LHCN-M2 (cell line): ENCODE measurements at places on chromosomes 7 and 10. TPM values are rescaled to one million over a fixed set of nuclear protein-coding genes. Genes with fewer than 3 reads are reported as not detected.

- no peak for DNase-seq
Measured at GRCh38 chr7:139990571-139991268, 72.0 kb downstream of the PARP12 start.

DNA sequence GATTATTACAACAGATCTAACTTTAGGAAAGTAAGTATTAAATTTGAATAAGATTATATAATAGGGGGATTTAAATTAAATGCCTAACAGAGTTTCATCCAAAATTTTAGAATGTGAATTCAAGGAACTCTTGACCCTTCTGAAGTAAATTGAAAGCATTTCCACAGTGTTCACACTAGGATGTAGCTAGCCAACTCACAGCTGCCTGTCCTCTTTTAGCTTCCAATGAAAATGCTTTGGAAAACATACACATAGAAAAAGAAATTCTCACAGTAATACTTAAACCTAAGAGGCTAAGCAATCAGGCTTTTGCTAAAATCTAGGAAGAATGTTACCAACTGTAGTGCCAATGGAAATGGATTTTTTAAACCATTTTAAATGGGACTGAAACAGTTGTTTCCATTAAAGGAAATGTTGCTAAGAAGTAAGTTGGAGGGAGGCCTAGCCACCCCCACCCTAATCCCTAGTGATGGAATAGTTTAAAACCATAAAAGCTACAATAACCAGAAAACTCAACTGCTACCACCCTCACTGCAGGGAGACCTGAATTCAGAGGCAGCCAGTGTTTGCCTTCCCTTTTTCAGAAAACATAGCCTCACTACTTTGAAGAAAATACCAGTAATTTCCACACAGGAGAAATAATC is 58.3 kb downstream of the REEP3 start:
- DNase-seq: no peak

- DNase-seq: peak; percentile 18
Measured at GRCh38 chr7:32496052-32496813, 944 bp downstream of the AVL9 start.

GRCh38 chr7:101035941-101036340 is 16.1 kb downstream of the MUC17 start:
- no peak for DNase-seq

GRCh38 chr10:28496481-28496961 is 36.4 kb upstream of the WAC start:
- DNase-seq: no peak

DNA sequence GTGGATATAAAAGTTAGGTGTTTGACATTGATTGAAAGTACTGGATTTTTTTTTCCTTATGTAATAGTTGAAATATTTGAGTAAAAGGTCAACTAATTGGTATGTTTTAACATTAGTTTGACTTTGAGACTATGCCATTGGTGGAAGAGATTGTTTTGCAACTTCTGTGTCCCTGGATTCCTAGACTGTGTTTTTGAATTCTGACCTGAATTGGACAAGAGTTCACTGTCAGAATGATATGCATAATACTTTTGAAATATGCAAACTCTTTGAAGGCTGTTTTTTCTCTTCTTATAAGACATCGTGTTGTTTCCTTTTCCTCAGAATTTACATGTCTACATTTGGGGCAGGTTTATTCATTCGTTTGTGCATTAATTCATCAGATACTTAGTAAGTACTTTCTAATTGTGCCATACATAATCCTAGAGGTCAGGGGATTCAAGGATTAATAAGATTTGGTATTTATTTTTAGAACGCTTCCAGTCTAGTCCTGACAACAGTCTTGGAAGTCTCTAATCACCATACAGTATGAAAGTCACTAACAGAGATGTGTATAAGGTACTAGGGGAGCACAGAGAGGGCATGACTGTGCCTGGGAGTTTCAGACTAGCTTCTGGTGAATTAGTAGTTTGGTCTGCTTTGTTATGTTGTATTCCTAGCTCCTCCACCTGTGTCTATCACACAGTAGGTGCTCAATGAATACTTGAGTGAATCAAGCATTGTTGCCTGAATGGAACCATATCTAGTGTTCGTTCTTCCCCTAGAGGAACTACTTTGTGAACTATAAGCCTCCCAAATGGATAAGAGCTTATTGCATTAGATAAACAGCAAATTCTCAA is 49.2 kb downstream of the AGK start:
- DNase-seq: no peak

DNA sequence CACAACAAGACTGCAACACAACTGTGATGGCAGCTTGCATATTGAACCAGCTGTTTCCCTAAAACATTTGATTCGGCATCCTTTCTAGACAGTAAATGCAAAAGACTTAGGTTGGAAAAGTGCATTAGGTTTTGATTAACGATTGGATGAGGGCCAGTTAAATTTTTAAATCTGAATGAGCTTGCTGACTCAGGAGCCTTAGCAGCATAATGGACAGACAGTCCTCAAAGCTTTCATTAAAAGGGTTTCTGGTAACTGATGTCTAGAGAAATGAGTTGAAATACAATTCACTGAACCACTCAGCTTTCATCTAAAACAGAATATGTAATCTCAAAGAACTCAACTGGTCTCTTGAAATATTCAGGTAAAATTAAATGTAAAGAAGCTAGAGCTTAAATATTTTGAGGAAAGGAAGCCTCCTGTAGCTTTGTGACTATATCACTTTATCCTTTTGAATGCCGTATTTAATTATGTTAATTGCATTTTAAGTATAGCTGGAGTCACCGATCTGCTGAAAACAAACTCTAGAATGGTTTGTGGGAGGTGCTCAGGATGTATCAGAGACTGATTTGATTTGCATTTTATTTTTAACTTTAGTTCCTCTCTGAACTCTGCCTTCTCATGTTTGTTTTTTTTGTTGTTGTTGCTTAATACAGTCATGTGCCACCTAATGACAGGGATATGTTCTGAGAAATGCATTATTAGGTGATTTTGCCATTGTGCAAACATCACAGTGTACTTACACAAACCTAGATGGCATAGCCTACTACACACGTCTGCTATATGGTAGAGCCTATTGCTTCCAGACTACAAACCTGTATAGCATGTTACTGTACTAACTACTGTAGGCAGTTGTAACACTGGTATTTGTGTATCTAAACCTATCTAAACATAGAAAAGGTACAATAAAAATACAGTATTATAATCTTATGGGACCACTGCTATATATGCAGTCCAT is 29.2 kb upstream of the ATRNL1 start:
- DNase-seq: no peak

DNA sequence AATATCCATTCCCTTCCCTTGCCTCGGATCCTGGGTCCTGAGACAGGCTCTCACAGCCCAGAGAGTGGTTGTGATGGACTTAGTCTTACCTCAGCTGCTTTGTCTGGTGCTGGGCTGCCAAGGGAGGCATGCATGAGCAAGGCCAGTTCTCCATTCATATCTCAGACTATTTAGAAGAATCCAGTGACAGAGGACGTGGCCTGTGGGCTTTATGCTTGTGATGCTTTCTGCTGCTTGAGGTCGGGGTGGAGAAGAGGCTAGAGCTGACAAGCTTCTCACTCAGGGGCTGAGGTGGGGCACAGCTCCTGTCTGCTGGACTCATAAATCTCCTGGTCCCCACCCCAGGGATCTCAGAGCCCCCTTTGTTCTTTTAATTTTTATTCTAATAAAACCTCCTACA is 66.8 kb downstream of the DNAJC12 start:
- DNase-seq: no peak

- DNase-seq: no peak
Measured at GRCh38 chr7:1846331-1847065, 176.4 kb downstream of the ELFN1 start.

- no peak for DNase-seq
Measured at GRCh38 chr10:74113546-74113945, 37.1 kb downstream of the AP3M1 start.

GRCh38 chr10:110833234-110833940 is 38.3 kb upstream of the PDCD4 start:
- no peak for DNase-seq

- DNase-seq: no peak
Measured at GRCh38 chr10:119330342-119330741, 123.0 kb downstream of the GRK5 start.

DNA sequence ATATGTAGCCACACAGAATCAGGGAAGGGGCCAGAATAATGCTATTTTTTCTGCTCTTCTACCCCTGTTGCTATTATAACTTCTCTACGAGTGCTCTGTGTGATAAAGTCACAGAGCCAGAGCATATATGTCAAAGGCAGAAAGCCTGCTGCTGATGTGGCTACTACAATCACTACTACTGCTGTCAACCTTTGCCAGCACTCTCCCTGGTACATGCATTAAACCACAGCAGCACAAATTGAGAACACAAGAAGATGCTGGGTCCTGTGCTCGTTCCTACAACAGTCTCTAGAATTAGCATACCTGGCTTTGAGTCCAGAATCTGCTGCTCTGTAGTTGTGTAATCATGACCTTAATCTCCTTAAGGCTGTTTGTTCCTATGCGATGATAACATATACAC is 108.6 kb downstream of the SEMA3A start:
- no peak for DNase-seq

GRCh38 chr7:156907656-156908055 is 14.7 kb upstream of the LMBR1 start:
- peak; percentile 78 for DNase-seq

- peak; percentile 2 for DNase-seq
Measured at GRCh38 chr10:5719546-5719945, 34.9 kb downstream of the TASOR2 start.

DNA sequence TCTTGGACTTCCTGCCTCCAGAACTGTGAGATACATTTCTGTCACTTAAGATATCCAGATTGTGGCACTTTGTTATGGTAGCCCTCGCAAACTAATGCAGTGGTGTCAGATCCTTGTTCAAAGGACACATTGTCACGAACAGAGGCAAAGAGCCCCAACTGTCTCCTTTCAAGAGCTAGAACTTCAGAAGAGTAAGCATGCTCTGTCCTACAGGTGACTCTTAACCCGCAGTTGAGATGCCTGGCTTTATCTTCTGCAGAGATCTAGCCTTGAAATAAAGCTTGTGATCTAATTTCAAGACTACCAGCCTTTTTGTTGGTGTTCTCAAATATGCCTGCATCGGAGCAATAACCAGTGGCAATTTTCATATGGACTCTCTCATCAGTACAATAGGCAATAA is 134.4 kb downstream of the ATXN7L1 start:
- DNase-seq: no peak

DNA sequence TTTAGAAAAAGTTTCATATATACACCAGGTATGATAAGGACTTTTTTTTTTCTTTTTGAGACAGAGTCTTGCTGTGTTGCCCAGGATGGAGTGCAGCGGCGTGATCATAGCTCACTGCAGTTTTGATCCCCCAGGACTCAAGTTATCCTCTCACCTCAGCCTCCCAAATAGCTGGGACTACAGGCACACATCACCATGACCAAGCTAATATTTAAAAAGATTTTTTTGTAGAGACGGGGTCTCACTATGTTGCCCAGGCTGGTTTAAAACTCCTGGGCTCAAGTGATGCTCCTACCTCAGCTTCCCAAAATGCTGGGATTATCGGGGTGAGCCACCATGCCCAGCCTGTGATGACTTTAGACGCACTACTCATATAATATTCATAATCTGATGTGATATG is 2.2 kb upstream of the PRKCQ start:
- no peak for DNase-seq

DNA sequence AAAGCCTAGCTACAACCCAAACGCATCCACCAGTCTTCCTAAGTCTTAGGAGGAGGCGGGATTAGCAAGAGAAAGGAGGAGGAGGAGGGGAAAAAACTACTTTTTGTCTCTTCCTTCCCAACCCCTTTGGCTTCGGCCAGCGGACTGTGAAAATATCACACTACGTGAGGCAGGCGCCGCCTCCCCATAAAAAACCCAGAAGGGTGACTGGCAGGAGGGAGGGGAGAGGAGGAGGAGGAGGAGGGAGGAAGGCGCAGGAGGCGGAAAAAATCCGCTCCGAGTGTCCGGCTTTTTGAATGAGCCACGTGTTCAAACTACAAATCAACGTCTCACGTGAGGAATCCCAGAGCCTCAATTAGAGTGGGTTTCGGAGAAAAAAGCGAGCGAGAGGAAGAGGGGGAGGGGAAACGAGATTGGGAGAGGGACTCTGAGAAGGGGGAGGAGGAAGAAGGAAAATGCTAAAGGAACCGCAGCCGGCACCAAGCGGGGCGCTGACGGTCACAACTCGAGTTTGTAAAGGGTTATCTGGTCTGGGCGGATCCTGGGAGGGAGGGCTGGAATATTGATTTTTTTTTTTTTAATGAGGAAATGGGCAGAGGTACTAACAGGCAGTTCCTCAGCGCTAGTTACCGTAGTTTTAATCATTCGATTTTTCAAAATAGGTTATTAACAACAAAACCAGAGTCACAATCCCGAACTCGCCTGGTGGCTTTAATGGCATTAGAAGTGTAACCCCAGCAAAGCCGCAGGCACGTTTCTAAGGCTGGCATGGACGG is at the start of gene IGF2BP3:
Gene IGF2BP3, minus strand, starts transcription at position 162 of the 776 bp plus-strand sequence. CDS start 381 bp downstream, outside the sequence.
- peak; percentile 98 for DNase-seq

DNA sequence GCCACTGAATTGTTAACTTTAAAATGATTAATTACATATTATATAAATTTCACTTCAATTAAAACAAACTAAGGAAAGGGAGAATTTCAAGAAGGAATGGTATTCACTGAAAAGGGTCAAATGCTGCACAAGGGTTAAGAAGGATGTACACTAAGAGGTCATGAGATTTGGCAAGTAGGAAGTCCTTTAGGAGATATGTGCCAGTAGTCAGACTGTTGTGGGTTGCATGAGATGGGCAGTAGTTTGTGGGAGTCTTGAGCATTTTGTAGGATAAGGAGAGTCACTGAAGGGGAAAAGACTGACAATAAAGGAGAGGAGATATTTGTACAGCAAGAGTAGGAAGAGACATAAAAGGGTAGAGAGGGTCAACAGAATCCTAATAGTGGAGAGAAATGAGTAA is 12.4 kb upstream of the PTPN12 start:
- peak; percentile 44 for DNase-seq

DNA sequence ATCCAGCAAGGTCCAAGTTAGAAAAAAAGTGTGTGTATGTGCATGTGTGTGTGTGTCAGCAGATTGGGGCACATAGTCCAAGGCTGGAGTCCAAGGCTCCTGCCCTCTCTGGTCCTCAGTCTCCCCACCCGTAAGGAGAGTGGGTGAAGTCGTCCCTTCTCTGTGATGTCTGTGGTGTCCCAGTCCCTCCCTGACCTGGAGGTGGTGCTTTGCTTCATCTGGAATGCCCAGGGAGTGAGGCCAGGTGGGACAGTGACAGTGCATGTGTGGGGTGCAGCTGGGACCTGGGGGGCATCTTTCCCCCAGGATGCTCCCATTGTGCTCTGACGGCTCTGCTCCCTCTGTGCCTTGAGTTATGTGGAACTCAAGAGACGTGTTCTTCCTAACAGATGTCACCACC is 18.0 kb downstream of the AQP1 start:
- no peak for DNase-seq

The GTF2IRD2 gene
- 5.6 and 7.8 TPM in 2 replicates for total RNA-seq

The TRIM4 gene
- 29.7 and 32.5 TPM in 2 replicates for total RNA-seq

The CPA2 gene
- not detected in 2 replicates for total RNA-seq

The ETV1 gene
- 24.1 and 33.2 TPM in 2 replicates for total RNA-seq

The TRPV5 gene
- total RNA-seq: not detected in 2 replicates

The BHLHA15 gene
- total RNA-seq: 0.45 TPM in 1 of 2 replicates, not detected in the other

The BNIP3 gene
- 425 and 456 TPM in 2 replicates for total RNA-seq

The RGR gene
- not detected in 2 replicates for total RNA-seq

The CPN1 gene
- total RNA-seq: not detected in 2 replicates

The LHPP gene
- total RNA-seq: 11.9 and 13.2 TPM in 2 replicates
